ENCODE measurements at places on chromosomes 3 and 15.

GRCh38 chr3:182116386-182116785 lies 404.7 kb downstream of the SOX2 start:
- no peak for DNase-seq

- no peak for DNase-seq
Observed at GRCh38 chr3:153783106-153783505, 338.1 kb upstream of the ARHGEF26 start.

GRCh38 chr3:188635258-188636042 lies 481.5 kb downstream of the LPP start:
- no peak for DNase-seq

DNA sequence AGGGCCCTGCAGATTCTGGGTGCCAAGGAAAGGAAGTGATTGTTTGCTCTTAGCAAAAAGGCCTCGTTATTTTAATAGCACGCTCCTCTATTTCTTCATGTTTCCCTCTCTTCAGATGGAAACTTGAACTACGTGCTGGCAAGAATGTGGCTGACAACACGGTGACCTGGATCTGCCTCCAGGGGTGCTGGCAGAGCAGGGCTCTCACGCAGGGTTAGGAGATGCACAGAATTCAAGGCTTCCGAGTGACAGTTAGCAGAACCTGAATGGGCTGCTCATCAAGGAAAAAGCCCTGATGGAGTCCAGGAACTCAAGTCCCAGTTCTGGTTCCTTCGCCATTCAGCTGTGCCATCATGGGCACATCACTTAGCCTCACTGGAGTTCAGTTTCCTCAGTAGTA lies 22.7 kb downstream of the CYP19A1 start:
- DNase-seq, result no peak

Data from esophagus squamous epithelium (tissue), 5 donors.